Colonic mucosa (tissue), 4 donors: ENCODE measurements at places on chromosomes 7 and 10. TPM values are rescaled to one million over a fixed set of nuclear protein-coding genes. Genes with fewer than 3 reads are reported as not detected.
A peak's percentile ranks its signal among the peaks of the same experiment; 100 is the strongest.

Gene SHTN1
- 30.9 TPM for total RNA-seq

Gene PPP1R3C
- total RNA-seq, result 6.5 TPM

Gene ANKRD16
- total RNA-seq, result 8.1 TPM

Gene CFAP70
- 0.72 TPM for total RNA-seq

Gene EPO
- not detected for total RNA-seq

Gene COBL
- total RNA-seq, result 49.2 TPM

Gene AKR1C4
- not detected for total RNA-seq

DNA sequence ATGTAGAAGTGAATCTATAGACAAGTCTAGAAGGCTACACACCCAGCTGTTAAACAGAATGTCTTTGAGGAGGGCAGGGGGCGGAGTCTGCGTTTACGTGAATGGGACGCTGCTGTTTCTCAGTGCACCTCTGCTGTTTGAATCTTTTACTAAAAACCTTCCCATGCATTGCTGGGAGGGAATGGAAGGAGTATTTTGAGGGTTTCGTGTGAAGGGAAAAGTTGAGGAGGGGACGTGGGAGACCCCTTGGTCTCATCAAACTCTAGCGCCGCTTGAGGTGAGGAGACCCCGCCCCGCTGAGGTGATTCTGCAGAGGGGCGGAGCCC lies 492 bp upstream of the VCL start:
- DNase-seq, result no peak

- DNase-seq, result no peak
These were observed 867.5 kb downstream of the NRG3 start for GRCh38 chr10:82742478-82742877.

DNA sequence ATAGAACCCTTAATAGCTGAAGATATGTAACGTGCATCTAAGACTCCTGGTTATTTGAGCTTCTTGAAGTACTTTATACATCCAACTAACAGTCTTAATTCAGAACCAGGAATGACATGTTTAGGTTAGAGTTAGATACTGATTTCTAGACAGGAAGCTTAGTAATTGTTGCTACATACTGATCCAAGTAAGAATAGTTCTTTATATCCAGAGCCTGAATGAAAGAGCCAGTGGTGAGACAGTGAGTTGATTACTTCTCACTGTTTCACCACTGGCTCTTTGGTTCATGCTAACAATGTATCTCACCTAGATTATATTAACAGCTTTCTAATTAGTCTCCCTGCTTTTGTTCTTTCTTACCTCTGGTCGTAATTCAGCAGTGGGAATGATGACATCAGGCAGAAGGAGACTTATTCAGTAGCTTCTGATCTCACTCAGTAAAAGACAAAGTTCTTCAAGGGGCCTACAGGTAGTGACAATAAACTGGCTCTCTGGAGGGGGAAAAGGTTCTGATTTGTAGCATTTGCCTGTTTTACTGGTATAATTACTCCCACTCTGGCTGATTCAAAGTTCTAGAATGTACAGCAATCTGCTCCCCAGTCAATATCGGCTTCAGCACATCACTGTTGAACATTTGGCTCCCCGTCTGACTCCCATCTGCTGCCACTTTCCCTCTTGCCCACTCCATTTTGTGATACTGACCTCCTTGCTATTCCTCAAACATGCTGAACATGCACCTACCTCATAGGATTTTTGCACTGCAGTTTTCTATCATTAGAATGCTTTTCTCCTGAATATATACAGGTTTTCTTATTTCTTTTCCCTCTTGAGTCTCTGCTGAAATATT lies 29.1 kb downstream of the MCU start:
- no peak for DNase-seq

DNA sequence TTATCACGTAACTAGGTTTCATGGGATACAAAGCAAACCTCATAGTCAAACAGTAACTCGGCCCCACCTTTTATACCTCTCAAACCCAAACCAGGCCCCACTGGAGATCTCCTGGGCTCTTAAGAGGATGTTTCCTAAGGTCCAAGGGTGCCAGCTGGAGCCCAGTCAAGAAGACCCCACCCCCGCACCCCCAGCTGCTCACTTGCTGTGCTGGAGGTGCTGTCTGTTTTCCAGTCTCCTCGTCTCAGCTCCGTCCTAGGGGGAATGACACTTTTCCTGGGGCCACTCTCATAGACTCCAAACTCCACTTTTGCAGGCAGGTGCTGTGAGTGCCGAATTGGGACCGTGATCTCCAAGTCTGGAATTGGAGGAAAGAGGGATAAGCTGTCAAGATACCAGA lies 22.7 kb upstream of the TM9SF3 start:
- DNase-seq, result peak; percentile 42

- DNase-seq, result no peak
These were observed 81.4 kb downstream of the PRPF18 start for GRCh38 chr10:13668126-13668525.

GRCh38 chr10:481628-482027 lies 207.8 kb downstream of the DIP2C start:
- peak; percentile 16 for DNase-seq

- DNase-seq, result no peak
These were observed 37.1 kb upstream of the GNAT3 start for GRCh38 chr7:80548840-80549530.

DNA sequence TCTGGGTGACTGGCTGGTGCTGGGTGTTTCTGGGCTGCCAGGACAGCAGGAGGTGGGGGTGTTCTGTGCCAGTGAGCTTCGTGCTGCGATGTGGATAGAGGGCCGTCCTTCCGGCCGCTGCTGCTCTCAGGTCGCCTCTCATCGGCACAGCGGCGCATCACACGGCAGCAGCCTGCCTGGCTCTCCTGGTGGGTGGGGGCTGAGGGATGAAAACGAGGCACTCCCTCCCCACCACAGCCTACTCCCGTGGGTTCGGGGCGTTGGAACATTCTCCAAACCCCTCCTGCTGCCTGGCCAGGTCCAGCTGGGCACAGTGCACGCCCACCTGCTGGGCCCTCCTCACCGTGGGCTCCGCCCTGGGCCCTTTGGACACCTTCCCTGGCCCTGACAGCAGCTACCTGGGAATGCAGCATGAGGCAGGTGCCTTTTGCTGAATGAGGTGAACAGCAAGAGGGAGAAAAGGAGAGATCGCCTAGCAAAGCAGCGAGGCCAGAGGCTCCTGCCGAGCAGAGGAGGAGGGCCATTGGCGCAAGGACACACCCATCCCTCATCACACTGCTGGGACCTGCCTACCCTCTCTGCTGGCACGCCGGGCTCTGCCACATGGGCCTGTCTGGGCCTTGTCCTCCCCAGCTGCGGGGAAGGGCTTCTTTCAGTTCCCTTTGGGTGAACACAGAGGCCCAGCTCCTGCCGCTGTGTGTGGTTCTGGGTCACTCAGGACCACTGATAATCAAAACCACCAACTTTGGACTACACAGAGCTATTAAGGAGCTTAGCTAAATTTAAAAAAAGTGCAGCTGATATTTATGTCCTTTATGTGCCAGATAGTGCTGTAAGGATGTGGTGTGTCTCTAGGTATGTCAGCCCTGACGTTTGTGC lies 33.4 kb downstream of the INPP5A start:
- peak; percentile 58 for DNase-seq

GRCh38 chr10:28669227-28670173 lies 7.8 kb upstream of the BAMBI start:
- DNase-seq, result no peak

DNA sequence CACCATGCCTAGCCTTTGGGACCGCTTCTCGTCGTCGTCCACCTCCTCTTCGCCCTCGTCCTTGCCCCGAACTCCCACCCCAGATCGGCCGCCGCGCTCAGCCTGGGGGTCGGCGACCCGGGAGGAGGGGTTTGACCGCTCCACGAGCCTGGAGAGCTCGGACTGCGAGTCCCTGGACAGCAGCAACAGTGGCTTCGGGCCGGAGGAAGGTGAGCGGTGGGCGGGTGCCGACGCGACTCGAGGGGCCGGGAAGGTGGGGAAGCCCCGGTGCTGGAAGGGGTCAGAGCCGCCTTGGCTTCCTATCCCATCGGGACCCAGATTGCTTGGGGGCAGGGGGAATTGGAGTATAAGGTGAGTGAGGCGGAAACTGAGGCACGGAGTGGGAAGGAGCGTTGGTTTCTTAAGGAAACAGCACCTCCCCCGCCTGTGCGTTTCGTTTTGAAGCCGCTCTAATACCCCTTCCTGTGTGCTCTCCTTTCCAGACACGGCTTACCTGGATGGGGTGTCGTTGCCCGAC lies 547 bp downstream of the DDIT4 start:
- DNase-seq, result no peak

DNA sequence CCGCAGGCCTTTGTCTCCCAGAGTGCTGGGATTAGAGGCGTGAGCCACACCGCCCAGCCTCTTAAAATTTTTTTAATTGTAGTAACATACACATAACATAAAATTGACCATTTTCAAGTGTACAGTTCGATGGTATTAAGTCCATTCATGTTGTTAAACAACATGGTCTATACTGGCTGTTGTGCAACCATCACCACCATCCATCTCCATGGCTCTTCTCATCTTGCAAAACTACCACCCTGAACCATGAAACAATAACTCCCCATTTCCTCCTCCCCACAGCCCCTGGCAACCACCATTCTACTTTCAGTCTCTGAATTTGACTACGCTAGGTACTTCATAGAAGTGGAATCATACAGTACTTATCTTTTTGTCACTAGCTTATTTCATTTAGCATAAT lies 7.9 kb upstream of the ZFYVE27 start:
- DNase-seq, result no peak

GRCh38 chr7:26843705-26844104 lies 20.7 kb downstream of the SKAP2 start:
- no peak for DNase-seq

- DNase-seq, result no peak
These were observed 280.6 kb upstream of the MEOX2 start for GRCh38 chr7:15967121-15967520.

DNA sequence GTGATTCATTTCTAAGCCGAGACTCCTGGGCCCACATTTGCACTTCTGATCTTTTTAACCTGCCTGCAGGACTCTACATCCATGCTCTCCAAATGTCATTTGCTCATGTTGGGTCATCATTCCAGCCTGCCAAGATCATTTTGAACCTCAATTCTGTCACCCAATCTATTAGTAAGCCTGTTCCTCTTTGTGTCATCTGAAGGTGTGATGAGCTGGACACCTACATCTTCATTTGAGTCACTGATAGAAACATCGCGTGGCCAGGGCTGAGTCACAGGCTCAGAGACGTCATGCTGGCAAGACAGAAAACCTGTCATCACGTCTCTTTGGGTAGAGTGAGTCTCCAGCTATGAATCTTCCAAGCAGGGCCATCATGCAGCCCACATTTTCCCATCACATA lies 65.3 kb upstream of the SLF2 start:
- no peak for DNase-seq

GRCh38 chr10:43208147-43209073 lies 58.5 kb downstream of the RASGEF1A start:
- DNase-seq, result no peak

- DNase-seq, result no peak
These were observed 50.0 kb upstream of the FRMD4A start for GRCh38 chr10:14380746-14381145.

DNA sequence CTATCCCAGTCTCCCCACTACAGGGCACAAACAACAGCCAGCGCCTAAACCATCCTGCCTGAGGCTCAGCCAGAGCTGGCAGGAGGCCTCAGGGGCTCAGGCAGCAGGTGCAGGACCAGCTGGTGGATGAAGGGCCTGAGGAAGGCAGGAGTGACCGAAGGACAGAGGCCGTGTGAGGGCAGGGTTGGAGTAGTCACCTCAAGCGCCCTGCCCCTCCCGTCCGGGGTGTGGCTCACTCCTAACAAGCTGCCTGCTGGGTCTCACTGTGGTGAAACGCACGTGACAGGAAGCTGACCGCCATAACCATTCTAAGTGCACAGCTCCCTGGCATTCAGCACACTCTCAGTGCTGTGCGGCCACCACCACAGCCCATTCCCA lies 281.1 kb downstream of the ELFN1 start:
- peak; percentile 50 for DNase-seq
